ENCODE measurements at places on chromosomes 5 and 9. TPM values are rescaled to one million over a fixed set of nuclear protein-coding genes. Genes with fewer than 3 reads are reported as not detected.

Gene FAM163B
- not detected for total RNA-seq

DNA sequence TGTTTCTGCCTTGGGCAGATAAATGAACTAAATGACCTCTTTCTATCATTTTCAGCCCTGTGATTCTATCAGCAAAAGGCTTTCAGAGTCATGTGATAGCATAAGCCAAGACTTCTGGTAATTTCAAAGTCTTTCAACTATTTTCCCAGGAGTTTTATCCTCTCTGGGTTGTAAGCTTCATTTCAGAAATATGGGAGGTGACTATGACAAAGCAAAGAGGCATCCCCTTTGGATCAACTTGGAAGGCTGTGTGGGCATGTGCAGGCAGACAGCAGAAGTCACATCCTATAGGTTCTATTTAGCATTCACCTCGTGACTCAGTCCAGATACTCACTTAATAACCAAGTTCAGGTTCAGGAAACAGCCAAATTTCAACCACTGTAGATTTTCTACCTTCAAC, 149.0 kb upstream of the FST start:
- no peak for DNase-seq

DNA sequence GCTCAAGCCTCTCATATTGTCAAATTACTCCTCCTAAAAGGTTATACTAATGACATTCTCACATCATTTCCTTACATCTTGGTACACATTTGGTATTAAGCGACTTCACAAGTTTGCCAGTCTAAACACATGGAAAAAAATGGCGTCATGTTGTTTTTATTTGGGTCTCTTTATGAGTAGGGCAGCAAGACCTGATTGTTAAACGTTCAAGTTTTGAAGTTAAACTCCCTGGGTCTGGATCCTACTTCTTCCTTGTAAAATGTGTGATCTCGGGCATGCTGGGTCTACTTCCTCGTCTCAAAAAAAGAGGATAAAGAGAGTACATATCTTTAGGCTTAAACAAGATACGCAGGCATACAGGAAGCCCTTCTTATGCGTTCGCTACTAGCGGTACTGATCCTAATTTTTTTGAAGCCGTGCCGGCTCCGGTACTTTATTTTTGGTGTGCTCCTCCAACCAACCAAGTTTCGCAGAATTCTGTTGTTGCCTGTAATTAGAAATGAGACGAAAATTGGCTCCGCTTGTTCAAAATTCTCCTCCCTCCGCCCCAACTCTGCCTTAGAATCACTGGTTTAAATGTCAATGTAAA, 596 bp upstream of the CDC37L1 start:
- no peak for DNase-seq

DNA sequence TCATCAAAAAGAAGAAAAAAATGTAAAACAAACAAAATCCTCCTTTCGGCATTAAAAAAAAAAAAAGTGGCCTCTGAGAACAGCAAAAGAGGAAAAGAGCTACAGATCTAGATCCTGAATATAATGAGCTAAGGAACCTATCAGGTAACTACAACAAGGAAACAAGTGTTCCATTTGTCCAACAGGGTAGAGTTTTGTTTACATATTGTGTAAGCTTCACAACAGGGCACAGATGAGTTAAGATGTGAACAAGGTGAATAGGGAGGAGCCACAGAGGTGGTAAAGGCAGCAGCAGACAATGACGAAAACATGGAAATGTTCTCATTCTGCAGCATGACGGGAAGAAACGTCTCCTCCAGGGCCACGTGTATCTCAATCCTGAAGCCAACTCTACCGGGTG, 14.4 kb downstream of the ELP1 start:
- no peak for DNase-seq

DNA sequence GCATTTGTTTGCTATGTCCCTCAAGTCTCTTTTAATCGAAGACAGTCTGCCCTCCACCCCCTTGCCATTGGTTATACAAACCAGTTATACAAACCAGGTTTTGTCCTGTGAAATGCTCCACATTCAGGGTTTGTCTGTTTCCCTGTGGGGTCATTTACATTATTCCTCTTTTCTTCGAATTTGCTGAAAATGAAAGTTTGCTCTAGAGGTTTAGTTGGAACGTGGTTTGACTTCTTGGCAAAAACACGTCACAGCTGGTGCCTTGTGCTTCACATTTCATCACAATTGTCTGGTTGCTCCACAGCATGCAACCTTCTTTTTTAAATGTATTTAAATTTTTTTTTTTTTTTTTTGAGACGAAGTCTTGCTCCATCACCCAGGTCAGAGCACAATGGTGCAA, 4.2 kb upstream of the HAVCR2 start:
- DNase-seq = no peak

DNA sequence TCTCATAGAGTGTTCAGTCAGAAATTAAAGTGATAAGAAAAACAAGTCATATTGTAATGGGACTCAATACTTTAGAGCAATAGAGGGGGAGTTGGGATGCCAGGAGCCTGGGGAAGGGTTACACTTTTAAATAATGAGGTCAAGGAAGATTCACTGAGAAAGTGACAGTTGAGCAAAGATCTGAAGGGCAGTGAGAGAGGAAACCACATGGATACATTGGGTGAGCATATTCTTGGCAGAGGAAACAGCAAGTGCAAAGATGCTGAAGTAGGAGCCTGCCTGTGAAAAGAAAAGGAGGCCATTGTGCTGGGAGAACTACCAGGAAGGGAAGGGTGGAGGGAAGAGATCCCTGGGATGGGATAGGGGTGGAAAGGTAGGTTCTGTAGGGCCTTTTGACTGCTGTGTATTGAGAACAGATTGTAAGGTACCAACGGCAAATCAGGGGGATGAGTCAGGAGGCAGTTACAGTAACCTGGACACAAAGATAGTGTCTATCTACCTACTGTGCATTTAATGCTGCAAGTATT, 79.4 kb downstream of the PAM start:
- no peak for DNase-seq

Gene DIMT1
- total RNA-seq = 44.8 TPM

Measured in activated naive CD4-positive, alpha-beta T cell treated with anti-CD3 and anti-CD28 coated beads, Interleukin-2, amount 50 U/mL, for 72 hours (primary cell).